ENCODE measurements at places on chromosomes 7 and 10.
A peak's percentile ranks its signal among the peaks of the same experiment; 100 is the strongest.

DNA sequence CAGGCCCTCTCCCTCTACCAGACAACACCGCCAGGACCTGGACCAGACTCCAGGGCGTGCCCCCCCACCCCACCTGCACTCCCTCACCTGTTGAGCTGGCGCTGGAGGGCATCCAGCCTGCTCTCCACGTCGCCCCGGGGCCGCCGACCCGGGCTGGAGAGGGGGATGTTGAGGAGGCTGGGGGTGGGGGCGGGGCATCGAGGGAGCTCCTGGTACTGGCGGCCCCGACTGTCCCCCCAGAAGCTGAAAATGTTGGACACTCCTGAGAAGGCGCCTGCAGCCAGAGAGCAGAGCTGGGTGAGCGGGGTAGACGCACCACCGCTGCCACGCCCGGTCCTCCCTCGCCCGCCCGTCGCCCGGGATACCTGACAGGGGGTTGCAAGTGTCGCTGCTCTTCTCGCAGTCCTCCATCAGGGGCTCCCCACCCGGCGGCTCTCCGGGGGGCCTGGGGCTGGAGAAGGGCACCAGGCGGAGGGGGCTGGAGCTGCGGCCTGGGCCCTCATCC is 30.8 kb downstream of the KCNH2 start:
- DNase-seq = no peak

GRCh38 chr10:111203615-111204014 is 126.8 kb downstream of the ADRA2A start:
- no peak for DNase-seq

DNA sequence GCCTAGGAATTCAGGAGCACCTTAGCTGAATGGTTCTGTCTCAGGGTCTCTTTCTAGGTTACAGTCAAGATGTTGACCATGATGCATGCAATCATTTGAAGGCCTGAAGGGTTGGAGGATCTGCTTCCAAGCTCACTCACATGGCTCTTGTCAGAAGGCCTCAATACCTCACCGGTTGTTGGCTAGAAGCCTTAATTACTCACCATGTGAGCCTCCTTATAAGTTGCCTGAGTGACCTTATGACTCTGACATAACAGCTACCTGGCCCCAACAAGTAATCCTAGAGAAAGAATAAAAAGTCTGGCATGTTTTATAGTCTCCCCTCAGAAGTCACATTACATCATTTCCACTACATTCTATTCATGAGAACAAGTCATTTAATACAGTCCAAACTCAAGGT is 3.4 kb upstream of the C1GALT1 start:
- DNase-seq = no peak

DNA sequence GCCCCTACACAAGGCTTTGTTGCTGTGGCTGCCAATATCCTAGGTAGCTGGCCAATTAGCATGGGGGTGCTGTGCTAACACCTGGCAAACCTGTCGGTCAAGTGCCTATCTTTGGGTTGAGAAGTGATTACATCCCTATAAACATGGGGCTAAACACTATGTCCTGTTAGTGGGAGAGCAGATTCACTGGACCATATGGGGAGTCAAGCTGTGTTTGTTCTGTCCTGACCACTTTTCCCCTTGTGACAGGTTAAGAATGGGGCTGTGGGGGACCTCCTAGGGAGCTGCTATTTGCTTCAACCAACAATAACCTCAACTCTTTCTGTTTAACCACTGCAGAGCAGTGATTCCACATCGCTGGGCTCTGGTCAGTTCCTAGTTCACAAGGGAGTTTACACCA is 151.5 kb upstream of the AOAH start:
- DNase-seq = no peak

- DNase-seq = no peak
Measured at GRCh38 chr7:107090457-107090856, 46.0 kb downstream of the PRKAR2B start.

- DNase-seq = no peak
Measured at GRCh38 chr10:73000973-73001372, 46.4 kb upstream of the PLA2G12B start.

GRCh38 chr10:52967806-52968795 is 195.5 kb upstream of the MBL2 start:
- DNase-seq = no peak

DNA sequence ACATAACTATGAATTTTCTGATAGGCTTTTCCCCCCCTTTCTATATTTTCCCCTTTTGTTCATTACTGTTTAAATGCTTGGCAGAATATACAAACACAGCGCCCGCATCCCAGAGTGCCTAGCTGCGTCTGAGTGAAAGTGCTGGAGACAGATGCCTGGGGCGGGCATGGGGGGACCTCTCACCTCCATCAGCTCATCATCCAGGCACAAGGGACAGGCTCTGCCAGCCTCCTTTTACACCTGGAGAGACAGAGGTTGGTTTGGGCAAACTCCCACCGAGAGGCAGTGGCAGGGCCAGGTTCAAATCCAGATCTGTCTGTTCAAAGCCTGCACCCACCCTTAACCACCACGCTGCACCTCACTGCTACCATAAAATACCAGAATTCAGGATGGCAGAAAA is 104.5 kb downstream of the FAM53B start:
- DNase-seq = no peak

DNA sequence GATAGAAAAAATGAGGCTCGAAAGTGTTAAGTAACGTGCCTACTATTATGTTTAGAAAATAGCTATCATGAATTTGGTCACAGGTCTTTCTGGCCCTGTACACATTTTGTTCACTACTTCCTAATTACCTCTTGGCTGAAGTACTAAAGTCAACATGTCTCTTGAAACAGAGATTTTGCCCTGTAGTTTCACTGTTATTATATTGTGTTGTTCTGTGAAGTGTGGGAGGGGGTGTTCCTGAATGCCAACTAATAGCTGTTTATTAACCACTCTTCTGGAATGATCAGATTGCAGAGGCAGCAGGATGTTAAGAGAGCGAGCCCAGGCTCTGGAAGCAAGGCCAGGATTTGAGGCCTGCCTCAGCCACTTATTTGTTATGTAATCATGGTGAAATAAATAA is 72.1 kb downstream of the RNF133 start:
- DNase-seq = no peak

GRCh38 chr7:111982804-111983203 is 223.4 kb downstream of the DOCK4 start:
- no peak for DNase-seq

DNA sequence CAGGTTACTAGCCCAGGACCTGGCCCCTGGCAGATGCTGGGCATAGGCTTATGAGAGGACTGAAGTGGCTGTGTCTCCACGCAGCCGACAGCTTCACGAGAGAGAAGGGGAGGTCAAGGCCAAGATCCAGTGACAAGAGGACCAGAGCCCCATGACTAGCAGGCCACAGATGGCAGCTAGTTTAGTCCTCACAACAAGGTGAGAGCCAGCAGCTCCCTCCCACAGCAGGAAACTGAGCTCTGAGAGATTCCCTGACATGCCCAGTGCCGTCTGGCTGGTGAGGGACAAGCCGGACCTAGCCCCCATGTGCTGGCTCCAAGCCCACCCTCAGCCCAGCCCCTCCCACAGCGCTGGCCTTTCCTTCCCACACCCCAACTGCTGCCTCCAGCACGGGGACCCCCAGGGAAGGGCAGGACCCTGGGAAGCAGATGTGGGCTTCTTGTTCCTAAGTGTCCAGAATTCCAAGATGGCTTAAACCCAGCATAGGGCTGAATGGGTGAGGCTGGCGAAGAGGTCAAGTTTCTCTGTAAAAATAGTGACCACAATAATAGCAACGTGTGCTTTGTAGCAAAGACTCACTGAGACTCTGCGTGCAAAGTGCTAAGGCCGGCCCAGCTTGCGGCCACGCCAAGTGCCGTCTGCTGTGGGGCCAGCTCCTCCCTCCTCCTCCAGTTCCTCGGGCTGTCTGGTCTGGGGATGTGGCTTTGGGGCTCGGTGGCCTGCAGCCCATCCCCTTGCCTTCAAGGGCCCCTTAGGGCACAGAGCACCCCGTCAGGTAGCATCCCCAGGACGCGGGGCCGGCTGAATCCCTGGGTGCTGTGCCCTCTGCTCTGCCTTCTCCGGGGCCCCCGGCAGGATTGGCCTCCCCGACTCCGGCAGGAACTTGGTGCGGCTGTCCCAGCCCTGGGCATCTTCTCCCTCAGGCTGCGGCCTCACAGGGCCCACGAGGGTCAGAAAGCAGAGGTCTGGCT is 7.8 kb upstream of the FAM20C start:
- no peak for DNase-seq

DNA sequence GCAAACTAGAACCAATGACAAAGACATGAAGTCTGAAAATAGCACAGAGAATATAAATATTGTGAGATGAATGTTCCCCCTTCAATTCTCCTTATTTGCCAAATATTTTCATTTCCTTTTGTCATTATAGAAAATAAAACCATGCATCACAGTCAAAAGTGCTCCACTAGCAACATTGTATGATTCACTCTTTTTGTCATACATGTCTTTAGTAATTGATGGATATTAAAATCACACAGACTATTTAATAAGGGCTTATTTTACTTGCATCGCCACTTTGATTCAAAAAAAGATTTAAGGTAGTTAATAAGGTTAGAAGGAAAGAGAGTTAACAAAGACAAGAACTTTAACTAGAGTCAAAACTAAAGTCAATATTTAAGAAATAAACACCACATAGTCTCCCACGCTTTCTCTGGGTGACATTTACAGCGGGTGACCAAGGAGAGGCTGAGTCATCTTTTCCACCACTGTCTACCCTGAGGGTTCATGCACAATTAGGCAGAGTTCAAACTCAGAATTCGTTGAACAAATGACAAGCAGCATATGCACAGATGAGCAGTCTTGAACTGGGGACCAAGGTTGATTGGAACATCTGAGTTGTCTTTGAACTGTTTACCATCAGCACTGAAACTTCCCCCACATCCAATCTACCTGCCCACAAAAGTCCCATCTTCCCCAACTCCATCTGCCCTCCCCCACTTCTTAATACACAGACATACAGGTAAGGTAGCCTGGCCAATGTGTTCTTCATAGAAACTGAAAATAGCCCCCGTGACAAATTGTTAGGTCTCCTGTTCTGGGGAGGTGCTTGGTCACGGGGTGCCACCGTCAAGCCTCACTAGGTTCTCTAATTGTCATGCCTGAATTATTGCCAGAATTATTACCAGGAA is 42.5 kb downstream of the C7orf25 start:
- DNase-seq = no peak

- no peak for DNase-seq
Measured at GRCh38 chr7:103113164-103113563, 35.7 kb downstream of the NAPEPLD start.

- DNase-seq = no peak
Measured at GRCh38 chr7:32223721-32224120, 153.5 kb upstream of the PDE1C start.

GRCh38 chr10:404991-405390 is 269.7 kb downstream of the ZMYND11 start:
- DNase-seq = no peak

- DNase-seq = no peak
Measured at GRCh38 chr10:133422807-133423771, 1.3 kb downstream of the SPRN start.

DNA sequence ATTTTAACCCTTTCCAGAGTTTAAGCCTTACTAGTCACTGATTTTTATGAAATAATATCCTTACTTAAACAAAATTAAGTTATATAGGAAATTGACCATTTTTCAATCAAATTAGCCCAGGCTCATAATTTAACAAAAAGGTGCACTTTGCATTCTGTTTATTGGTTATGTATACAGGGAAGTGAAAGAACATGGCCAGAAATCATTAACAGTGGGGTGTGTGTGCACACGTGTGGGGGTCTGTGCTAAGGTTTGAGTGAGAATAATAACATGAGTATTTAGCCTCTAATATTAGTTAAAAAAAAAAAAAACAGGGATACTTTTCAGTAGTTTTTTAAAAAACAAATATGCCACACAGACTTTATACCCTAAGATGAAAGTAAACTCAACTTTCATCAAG is 510.5 kb upstream of the PFKP start:
- no peak for DNase-seq

- DNase-seq = no peak
Measured at GRCh38 chr10:49089557-49090188, 25.6 kb downstream of the VSTM4 start.

- DNase-seq = peak; percentile 57
Measured at GRCh38 chr7:138001529-138002095, at the start of gene CREB3L2. CREB3L2 (minus strand) TSS chr7:138002086; CDS start chr7:138001705, 381 bp downstream.

DNA sequence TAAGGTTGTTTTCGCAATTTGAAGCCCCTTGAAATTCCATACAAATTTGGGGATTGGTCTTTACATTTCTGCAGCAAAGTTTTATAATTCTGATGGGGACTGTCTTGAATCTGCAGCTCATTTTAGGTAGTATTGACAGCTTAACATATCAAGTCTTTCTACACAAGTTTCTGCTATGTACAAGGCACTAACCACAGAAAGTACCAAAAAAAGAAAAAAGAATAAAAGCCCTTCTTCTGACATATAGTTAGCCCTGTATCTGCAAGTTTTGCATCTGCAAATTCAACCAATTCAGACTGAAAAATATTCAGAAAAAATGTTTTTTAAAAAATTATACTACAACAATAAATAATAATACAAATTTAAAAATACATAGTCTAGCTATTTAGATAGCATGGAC is 15.3 kb downstream of the POT1 start:
- no peak for DNase-seq

DNA sequence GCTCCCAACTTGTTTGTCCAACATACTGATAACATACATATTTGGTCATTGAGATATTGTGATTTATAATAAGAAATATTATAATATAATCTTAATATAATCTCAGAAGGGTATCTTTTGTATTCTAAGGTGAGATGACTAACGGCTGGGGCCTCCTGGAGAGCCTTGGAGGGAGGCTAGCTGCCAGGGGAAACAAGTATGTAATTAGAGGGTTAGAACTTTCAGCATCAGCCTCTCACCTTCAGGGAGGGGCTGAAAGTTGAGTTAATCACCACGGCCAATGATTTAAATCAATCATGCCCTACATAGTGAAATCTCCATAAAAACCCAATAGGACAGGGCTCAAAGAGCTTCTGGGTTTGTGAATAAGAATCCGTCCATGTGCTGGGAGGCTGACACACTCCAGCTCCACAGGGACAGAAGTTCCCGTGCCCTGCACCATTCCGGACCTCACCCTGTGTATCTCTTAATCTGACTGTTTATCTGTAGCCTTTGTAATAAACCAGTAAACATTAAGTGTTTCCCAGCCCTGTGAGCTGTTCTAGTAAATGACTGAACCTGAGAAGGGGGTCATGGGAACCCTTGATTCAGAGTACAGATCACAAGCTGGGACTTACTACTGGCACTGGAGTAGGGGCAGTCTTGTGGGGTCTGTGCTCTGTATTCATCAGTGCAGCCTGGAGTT is 86.3 kb upstream of the STEAP1B start:
- no peak for DNase-seq

- DNase-seq = peak; percentile 59
Measured at GRCh38 chr7:98870121-98870651, 372 bp upstream of the TMEM130 start.
